ENCODE measurements at places on chromosomes 6 and 20.
A peak's percentile ranks its signal among the peaks of the same experiment; 100 is the strongest.

DNA sequence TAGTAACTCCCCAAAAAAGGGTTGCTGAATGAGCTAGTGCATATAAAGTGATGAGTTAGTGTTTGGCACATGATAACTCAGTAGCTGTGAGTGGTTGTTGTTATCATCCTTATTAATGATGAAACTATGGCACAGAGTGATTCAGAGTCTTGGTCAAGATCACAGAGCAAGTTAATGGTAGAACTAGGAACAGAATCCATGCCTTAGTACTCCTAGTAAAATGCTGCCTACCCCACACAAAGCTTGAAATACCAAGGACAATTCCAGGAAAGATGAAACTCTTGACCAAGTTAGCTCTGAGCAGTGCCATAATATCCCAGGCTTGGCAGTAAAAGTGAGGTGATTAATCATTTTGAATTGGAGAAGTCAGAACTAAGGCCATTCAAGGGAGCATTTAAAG is 109.1 kb upstream of the ENPP5 start:
- DNase-seq: no peak

- no peak for DNase-seq
Measured at GRCh38 chr20:50953821-50954220, 4.5 kb downstream of the DPM1 start.

DNA sequence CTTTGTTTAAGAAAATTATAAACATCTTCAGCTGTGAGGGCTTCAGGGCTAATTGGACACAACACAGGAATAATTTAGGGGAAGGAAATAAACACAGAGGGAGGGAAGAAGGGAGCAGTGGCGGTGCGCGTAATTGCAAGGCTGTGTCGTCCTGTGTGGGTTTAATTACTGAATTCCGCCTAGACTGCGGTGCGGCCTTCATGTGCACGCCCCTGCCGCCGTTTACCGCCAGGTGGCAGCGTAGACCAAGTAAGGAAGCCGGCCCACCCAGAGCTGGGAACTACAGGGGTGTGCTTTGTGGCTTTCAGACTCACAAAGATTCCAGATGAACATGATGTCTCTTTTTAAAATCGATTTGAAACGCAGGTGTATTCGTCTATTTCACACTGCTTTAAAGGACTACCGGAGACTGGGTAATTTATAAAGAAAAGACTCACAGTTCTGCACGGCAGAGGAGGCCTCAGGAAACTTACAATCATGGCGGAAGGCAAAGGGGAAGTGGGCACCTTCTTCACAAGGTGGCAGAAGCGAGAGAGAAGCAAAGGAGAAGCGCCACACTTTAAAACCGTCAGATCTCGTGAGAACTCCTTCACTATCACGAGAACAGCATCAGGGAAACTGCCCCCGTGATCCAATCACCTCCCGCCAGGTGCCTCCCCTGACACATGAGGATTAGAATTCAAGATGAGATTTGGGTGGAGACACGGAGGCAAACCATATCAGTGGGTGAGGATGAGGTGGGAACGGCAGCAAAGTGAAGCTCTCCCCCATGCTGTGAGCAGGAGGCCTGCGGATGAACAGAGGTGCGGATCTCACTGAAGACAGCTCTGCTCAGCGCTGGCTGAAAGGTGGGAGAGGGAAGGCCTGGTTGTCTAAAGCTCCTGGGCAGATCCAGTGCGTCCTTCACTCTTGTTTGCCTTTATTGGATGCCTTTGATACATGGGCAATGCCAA is 222.0 kb upstream of the PDE10A start:
- peak; percentile 44 for DNase-seq

DNA sequence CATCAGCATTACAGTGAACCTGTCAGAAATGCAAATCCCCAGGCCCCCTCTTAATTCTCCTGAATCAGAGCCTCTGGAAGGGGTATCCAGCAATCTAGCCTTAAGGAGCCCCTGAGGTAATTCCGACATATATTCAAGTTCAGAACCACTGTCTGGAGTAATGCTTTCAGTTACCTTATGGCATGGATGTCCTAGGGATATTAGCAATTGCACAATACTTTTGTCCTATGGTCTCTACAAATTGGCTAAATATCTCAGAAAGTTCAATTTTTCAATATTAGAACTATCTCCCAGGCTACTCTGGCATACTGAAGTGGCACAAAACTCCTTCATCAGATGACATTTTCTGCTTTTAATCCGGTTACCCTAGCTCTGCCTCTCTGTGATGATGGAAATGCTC is 6.4 kb downstream of the NSFL1C start:
- DNase-seq: no peak

DNA sequence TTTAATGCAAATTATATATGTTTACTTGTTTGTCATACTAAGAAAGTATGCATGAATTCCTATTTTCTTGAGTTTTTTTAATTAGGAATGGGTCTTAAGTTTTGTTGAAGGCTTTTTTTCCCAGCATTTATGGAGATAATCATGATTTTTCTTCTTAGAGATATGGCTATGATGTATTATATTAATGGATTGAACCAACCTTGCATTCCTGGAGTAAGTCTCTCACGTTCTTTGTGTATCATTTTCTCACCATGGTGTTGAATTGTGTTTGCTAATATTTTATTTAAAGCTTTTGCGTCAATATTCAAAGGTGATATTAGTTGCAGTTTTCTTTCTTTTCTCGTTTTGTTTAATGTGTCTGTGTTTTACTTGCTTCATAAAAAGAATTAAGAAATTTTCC is 48.4 kb upstream of the SLC35D3 start:
- DNase-seq: no peak

- DNase-seq: no peak
Measured at GRCh38 chr6:15580326-15580725, 82.5 kb downstream of the DTNBP1 start.

- no peak for DNase-seq
Measured at GRCh38 chr6:46368169-46368536, 123.1 kb downstream of the RCAN2 start.

- DNase-seq: no peak
Measured at GRCh38 chr20:39524371-39524911, 562.3 kb downstream of the DHX35 start.

GRCh38 chr20:23520185-23520584 is 29.3 kb downstream of the CST8 start:
- no peak for DNase-seq

- DNase-seq: no peak
Measured at GRCh38 chr6:87074101-87074621, 20.7 kb downstream of the CGA start.

- no peak for DNase-seq
Measured at GRCh38 chr20:12511499-12511898, 497.3 kb upstream of the SPTLC3 start.

DNA sequence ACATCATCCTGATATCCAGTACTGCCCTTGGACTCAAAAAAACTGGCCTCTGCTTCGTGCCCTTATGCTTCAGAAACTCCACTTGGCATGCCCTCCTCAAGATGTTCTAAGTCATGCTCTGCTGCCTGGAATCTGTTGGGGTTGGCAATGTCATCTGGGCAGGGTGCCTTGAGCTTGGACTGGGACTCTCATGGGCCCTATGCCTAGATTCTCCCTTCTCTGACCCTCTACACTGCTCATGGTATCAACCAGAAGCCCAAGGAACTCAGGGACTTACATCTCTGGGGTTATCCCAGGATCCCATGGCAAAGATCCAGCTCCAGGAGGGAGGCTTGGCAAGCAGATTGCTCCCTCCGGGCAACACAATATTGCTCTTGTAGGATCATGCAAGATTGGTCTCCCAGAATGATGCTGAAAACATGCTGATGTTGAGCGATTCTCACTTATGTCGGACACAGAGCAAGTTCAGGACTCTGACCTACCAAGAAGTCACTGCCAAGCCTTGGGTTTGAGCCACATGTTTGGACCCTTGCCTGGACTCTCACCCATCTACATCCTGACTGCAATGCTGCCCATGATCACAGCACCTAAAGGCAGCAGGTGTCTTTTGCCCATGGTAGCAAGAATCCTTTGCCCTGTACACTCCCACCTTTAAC is 88.8 kb downstream of the ADAT2 start:
- no peak for DNase-seq

DNA sequence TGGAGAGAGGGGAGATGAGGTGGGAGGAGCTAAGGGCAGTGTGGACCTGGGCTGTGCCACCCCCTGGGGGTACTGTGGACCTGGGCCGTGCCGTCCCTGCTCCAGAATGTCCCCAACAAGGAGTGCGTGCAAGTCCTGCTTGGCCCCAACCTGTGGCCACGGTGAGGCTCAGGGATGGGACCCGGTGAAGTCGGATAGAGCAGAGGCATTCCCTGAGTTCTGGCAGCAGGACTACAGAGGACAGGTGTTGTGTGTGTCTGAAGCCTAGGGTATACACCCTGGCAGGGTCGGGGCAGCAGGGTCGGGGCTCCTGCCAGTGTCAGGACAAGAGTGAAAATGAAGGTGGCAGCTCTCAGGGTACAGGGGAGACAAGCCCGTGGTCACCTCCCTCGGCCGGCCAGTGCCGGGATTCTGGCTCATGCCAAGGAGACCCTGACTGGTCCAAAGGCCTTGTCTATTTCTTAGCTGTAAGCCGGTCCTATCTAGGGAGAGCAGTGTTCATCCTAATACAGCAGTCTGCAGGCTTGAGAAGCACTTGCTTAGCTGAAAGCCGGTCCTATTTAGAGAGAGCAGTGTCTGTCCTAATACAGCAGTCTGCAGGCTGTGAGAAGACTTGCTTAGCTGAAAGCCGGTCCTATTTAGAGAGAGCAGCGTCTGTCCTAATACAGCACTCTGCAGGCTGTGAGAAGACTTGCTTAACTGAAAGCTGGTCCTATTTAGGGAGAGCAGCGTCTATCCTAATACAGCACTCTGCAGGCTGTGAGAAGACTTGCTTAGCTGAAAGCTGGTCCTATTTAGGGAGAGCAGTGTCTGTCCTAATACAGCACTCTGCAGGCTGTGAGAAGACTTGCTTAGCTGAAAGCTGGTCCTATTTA is 95.9 kb downstream of the SMOC2 start:
- DNase-seq: no peak

- no peak for DNase-seq
Measured at GRCh38 chr6:39388606-39389483, 66.3 kb upstream of the KCNK16 start.

DNA sequence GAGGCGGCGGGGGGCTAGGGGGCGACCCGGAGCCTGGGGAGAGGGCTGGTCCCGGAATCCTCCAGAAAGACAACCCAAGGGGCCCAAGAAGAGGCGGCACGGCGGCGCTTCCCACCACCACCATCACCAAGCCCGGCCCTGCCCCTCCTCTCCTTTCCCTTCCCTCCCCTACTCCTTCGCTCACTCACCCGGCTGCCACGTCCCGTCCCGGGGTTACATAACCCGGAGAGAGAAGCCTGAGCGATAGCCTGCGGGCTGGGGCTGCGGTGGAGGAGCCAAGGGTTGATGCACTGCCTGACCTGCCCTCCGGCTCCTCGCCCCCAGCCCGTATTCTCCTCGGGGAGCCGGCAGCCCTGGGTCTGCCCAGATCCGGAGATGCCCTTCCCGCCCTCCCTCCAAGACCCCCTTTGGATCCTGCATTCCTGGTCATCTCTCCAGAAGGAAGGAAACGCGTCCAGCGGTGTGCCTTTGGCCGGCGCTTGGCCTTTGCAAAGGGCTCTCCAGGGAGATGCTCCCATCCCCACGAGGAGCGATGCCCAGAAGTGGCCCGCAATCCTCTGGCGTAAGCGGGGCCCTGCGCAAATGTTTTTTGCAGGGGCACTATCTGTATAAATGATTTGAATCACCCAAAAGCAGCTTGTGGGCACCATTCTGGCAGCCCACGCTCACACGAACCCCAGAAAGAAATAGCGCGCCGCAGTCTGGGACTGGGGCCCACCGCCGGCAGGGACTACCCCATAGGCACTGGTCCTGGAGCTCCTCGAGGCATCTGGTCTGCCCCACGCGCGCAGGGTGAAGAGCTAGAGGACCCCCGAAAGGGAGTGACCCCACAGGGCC is 4.6 kb upstream of the CPXM1 start:
- DNase-seq: no peak

- DNase-seq: no peak
Measured at GRCh38 chr20:45406260-45407066, 1.6 kb upstream of the DBNDD2 start.

- no peak for DNase-seq
Measured at GRCh38 chr20:34262488-34263288, 21.5 kb downstream of the ASIP start.

- no peak for DNase-seq
Measured at GRCh38 chr6:498795-499231, 107.3 kb downstream of the IRF4 start.
